Stimulated activated CD4-positive, alpha-beta T cell treated with anti-CD3 and anti-CD28 coated beads, Interleukin-4, amount 100 ng/mL, for 24 hours (primary cell): ENCODE measurements at places on chromosomes 5 and 9.

GRCh38 chr5:143108498-143109128, 294.9 kb downstream of the NR3C1 start:
- DNase-seq = no peak

- DNase-seq = no peak
Observed at GRCh38 chr5:173594061-173594460, 22.4 kb downstream of the BOD1 start.

DNA sequence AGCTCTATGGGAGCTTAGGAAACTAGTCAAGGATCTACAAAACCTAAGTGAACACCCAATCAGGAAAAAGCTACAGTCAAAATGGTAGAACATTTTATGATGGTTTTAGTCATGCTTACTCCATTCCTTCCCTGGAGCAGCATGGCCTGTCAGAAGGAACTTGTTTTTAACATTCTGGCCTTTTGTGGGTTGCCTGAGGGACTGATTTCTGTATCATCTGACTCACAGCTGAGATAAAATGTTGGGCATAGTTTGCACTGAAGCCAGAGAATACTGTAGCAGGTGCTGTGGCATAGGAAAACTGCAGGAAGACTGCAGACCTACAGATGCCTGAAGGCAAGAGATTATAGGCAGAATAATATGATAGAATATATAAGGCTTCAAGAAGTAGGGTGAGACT, 719.6 kb upstream of the GRAMD2B start:
- no peak for DNase-seq

DNA sequence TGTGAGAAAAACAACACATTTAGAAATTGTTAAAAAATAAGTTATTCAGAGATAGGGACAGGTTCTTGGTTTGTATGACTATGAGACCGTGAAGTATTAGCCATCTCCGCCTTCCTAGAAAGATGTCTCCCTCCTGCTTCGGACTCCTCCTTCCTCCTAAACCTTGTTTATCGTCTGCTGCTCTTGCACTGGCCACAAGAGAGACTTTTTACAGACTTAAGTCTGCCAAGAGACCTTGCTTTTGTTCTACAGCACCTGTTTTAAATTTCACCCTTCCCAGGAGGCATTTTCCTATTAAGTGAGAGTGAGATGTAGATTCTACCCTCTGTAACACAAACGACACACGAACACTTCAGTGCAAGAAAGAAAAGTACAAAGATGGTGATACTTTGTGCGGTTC, 274.6 kb downstream of the ARHGEF28 start:
- DNase-seq = no peak

- no peak for DNase-seq
Observed at GRCh38 chr5:59126016-59126707, 543.3 kb downstream of the RAB3C start.

DNA sequence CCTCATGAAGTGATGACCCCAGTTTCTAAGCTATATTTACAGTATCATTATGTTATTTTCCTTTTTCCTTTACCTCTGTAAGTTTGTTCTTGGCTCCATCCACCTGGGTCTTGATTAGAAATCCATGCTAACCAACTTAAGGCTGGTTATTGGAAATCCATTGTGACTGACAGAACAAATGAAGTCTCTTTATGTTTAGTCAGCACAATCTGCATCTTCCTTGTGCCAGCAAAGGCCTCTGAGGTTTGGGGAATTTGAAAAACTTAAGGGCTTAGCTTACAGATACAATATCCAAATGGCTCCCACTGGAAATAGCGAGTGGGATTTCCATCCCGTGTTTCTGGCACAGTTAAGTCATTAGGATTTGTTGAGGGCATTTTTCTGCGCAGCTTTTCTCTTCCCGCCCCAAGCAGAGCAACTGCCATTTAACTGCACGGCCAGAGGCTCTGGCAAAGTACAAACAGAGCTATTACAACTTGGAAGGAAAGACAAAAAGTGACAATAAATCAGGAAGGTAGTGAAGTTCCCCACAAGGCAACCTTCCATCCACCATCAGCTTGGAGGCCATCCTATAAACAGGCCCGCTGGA, 64.2 kb downstream of the DCP2 start:
- DNase-seq = no peak

- no peak for DNase-seq
Observed at GRCh38 chr9:110583237-110583636, 3.7 kb upstream of the SVEP1 start.

DNA sequence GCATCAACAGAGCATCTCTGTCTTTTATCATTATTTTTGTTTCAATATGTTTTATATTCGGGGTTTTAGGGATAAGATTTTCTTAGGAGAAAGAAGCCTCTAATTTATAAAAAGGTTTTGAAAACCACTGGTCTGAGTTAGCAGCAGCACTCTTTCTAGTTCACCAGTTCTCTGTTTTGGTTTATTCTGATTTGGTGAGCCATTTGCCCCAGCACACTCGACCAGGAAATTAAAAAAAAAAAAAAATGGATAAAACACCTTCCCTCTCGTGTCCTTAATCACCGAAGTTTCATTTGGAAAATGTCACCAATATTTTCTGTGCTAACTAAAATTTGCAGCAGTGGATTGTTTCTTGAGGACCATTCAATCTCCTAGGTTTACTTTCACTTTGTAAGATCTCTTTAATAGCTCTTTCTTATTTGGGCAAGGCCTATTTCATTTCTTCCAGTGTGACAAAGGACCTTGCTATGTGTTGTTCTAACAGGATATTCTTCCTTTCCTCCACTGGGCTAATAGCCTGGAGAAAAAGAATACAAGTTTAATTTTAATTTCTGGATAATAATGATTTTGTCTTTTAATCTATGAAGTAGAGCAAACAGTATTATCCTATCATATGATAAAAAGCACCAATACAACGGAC, 57.8 kb upstream of the ANXA1 start:
- DNase-seq = no peak

DNA sequence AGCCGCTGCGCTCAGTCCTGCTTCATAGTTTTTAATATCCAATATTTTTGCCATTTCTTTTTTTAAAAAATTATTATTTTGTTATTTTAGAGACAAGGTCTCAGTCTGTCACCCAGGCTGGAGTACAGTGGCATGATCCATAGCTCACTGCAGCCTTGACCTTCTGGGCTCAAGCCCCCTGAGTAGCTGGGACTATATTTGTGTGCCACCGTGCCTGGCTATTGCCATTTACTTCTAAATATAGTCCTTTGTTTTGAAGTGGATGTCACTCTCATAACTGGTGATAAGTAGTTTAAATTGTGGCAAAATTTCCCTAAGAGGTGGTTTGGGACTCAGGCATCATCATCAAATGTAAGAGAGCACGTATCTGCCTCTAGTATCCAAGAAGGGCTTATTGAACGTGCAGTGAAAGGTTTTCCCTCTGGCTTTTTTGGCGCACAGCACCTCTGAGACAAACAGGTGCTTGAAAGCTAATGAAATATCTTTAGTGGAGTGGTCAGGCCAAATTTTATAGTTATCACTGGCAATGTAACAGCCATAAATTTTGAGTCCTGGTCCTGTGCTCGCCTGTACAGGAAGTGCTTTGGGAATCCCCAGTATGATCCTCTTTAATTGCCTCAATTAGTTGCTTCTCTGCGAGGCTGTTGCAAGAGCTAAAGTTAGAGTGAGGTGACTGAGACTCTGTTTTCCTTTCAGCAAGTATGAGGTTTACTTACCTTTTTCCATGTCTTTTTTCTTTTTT, 14.8 kb downstream of the STXBP1 start:
- DNase-seq = no peak

DNA sequence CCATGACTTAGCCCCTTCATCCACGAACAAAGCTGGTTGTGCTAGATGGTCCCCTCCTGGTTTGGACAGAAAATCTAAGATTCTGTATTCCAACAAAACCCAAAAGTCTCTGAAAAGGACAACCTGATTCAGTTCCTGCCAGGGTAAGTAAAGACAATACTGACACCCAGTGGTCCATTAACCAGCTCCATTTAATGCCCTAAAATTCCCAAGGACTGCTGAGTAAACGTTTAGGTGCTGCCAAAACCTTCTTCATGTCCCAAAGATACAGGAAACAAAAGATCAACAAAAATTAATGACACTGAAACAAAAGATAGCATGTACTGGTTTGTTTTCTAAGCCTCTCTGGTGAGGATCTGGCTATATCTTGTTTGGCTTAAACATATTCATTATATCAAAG, 25.3 kb upstream of the PPP1R2B start:
- no peak for DNase-seq

DNA sequence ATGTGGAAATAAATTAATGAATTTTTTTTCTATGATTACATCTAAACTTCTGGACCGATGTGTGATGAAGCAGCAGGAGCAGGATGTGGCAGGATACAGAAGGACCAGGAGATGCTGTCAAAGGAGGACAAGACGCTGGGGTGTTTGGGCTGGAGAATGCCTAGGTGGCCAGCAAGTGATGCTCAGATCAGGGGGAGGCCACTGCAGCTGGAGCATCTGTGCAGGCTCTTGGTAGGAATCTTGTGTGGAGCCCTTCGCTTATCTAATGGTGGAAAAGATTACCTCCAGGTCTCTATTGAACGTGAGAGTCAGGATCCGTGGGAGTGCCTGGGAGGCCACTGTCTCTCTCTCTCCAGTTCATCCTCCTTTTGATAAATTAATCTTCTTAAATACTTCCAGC, 79.8 kb downstream of the MRPL36 start:
- no peak for DNase-seq

- no peak for DNase-seq
Observed at GRCh38 chr5:58922461-58923171, 339.7 kb downstream of the RAB3C start.

GRCh38 chr9:8895861-8896224, 1096.3 kb upstream of the DMAC1 start:
- no peak for DNase-seq

DNA sequence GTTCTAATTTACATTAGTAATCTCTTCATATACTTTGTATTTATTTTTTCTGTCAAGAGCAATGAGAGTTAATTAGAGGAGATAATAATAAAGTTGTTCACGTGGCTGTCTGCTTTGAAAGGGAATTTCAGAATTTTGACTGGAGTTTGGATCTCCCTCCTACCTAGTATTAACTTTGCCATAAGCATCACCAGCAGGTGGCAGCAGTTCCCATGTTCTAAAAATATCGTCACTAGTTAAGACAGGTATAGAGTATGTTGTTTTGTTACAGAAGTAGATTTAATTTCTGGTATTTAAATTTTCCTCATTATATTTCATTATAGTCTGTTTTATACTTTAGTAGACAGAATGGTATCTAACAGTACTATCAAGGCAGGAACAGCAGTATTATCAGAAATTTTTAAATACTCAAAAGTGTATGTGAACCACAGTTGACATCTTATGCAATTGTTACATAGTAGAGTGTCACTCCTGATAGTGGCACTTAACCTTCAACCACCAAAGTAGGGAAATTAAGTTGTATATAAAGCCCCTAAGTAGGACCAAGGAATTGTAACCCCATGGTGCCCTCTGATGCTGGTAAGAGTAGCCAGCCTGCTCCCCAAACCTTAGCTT, 20.4 kb downstream of the GNPDA1 start:
- peak; percentile 86 for DNase-seq

DNA sequence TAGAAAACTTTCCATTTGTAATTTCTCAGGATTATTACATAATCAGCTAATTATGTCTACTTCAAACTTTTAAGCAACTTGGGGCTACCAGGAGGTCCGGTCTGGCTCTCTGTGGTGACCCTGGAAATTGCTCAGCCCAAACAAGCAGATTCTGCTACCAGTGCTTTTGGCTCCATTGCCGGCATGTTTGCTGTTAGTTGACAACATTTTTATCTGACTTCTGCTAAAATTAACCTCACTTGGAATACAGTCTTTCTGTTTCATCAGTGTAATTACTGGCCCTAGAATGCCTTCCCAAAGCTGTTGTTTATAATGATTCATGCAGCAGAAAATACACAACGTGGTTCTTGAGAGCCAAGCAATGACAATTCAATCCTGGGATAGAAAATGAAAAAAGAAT, 38.5 kb upstream of the FAM81B start:
- DNase-seq = no peak

GRCh38 chr5:135827965-135828781, 6.3 kb upstream of the SLC25A48 start:
- no peak for DNase-seq

GRCh38 chr5:119355244-119355638, 578 bp upstream of the TNFAIP8 start:
- DNase-seq = peak; percentile 64

- DNase-seq = no peak
Observed at GRCh38 chr5:151670083-151670686, 16.5 kb downstream of the SPARC start.

GRCh38 chr5:33675958-33676464, 215.8 kb downstream of the ADAMTS12 start:
- DNase-seq = no peak

DNA sequence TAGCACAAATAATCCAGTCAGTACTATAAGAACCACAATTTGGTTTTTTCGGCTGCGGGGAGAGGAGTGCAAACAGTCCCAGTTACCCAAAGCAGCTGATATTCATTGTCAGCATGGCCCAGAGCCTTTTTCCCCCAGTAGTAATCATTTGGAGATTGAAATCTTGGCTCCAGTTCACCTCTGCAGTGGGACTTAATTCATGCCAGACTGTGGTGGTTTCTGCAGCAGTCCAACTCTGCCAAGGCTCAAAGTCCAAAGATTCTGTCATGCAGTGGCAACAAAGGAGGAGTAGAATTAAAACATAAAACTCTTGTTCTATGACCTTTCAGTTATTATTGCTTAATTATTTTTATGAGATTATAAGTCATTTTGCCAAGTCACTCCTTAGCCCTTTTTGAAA, 25.0 kb upstream of the TRIM36 start:
- DNase-seq = no peak

DNA sequence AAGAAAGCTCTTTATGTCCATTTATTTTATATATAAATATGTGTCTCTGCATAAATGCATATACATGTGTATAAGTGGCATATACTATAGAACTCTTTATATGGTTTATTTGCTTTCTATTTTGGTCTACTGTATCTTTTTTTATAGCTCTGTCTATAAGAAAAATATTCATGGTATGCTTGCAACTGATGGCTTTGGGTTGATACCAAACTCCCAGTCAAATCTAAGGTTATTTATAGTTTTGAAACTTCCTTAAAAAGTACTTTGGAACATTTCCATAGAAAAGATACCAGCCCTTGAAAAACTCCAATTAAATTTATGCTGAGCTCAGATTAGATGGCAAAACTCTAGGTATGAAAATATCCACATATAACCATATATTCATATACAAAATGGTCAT, 120.0 kb upstream of the KLF9 start:
- DNase-seq = no peak

DNA sequence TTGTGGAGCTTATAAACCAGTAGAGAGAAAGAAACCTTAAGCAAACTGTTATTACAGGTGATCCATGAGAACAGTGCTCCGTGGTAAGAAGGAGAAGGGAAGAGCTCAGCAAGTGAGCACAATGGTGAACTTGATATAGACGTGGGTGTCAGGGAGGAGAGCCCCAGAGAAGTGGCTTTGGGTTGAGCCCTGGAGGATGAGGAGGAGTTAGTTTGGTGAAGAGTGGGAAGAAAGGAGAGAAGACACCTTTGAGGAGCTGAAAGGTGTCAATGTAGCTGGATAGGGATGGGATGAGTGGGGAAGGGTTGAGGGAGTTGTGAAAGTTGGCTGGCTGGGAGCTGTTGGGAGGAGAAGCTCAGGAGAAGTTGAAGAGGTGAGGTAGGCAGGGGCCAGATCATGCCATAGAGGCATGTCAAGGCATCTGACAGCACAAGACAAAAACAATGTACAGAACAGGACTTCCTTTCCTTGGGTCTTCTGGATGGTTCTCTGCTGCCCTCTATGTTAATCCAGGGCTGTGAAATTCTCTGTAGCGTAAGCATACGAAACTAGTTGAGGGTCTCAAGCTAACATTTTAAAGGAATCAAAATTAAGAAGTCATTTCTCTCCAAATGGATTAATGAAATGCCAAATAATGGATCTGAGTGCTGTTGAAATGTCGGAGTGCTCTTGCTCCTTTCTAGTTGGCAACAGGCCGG, 501.9 kb downstream of the KDM4C start:
- DNase-seq = no peak

- DNase-seq = no peak
Observed at GRCh38 chr9:4508907-4509589, 18.8 kb downstream of the SLC1A1 start.
